ENCODE measurements at places on chromosomes 4 and X.

DNA sequence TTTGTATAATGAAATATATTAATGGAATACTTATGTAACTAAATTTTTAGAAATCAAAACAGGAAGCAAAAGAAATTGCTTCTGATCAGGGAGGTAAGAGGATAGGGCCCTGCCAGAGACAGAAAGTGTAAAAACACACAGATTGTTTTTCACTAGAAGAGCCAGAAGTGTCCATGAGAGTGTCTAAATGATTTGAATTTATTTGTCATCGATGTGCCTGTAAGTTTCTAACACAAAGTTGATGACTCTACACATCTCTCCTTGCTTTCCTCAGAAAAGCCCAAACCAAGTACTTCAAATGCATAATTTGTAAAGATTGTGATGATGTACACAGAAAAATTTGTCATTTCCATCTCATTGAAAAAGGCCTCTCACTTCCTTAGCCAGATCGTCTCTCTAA, 80.6 kb downstream of the TMEM156 start:
- DNase-seq: no peak

DNA sequence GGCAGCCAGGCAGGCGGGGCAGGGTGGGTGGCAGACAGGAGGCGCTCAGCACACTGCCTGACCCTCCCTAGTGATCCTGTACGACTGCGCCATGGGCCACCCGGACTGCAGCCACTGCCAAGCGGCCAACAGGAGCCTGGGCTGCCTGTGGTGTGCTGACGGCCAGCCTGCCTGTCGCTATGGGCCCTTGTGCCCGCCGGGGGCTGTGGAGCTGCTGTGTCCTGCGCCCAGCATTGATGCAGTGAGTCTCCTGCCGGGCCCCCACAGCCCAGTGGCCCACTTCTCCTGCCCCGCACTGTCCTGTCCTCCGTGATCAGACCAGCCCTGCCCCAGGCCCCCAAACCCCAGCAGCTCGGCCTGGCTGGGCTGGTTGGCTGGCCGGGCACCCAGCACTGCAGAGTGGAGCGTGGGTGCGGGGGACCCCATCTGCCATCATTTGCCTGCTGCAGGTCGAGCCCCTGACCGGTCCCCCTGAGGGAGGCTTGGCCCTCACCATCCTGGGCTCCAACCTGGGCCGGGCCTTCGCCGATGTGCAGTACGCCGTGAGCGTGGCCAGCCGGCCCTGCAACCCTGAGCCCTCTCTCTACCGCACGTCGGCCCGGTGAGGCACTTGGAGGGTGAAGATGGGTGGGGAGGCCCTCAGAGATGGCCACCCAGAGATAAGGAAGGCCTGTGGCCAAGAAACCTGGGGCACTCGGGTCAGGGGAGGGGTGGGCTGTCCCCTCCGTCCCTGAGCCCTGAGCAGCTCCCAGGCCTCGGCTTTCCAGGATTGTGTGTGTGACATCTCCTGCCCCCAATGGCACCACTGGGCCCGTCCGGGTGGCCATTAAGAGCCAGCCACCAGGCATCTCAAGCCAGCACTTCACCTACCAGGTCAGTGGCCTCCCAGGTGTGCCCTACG, 7.6 kb downstream of the PLXNB3 start:
- no peak for DNase-seq

GRCh38 chrX:138847930-138848329, 136.4 kb upstream of the FGF13 start:
- no peak for DNase-seq

GRCh38 chr4:161949946-161950725, 213.7 kb downstream of the FSTL5 start:
- no peak for DNase-seq

- DNase-seq: no peak
Observed at GRCh38 chr4:126268106-126268505, 953.4 kb downstream of the FAT4 start.

DNA sequence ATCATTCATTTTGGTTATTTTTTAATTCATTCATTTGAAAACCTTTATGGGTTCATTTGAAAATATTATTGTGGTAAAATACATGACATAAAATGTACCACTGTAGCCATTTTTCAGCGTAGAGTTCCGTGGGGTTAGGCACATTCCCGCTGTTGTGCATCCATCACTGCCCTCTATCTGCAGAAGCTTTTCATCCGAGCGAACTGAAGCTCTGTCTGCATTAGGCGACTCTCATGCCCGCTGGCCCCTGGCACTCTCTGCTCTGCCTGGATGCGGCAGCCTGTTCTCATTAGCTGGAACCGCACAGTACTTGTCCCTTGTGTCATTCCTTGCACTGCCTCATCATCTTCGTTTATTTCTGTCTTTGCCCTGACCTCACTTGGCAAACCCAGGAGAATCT, 17.5 kb downstream of the CFAP99 start:
- DNase-seq: no peak

DNA sequence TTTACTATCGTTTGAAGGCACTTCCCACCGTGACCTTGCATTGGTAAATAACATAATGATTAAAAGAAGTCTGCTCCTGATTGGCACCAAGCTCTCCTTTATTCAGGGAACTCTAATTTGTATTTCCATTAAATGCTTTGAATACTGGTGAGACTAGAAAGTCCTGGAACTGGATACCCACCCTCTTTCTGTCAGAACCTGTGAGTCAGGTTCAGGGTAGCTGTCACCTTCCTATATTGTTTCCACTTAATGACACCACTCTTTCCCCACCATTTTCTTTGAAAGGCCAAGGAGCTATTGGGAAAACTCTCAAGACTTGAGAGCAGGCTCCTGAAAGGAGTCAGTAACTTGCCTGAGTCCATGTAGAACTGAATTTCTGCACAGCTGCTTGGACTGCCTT, 55.9 kb upstream of the RASSF6 start:
- DNase-seq: no peak

DNA sequence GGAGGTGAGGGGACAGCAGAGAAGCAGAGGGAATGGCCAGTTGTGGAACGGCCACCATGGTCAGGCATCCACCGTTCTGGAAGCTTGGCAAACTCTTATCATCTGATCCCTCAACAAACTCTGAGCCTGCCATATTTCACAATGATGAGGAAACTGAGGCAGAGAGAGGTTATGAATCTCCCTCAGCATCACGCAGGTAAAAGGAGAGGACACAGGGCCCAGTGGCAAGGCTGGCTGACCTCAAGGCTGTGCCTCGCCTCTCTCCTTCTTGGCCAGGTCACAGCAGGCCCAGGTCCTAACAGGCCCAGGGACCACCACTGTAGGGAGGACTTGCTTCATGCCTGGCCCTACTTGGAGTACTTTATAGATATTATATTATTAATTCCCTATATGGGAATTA, 242.8 kb downstream of the EVC2 start:
- DNase-seq: peak; percentile 64

GRCh38 chr4:173490256-173490655, 39.8 kb downstream of the HAND2 start:
- DNase-seq: no peak

DNA sequence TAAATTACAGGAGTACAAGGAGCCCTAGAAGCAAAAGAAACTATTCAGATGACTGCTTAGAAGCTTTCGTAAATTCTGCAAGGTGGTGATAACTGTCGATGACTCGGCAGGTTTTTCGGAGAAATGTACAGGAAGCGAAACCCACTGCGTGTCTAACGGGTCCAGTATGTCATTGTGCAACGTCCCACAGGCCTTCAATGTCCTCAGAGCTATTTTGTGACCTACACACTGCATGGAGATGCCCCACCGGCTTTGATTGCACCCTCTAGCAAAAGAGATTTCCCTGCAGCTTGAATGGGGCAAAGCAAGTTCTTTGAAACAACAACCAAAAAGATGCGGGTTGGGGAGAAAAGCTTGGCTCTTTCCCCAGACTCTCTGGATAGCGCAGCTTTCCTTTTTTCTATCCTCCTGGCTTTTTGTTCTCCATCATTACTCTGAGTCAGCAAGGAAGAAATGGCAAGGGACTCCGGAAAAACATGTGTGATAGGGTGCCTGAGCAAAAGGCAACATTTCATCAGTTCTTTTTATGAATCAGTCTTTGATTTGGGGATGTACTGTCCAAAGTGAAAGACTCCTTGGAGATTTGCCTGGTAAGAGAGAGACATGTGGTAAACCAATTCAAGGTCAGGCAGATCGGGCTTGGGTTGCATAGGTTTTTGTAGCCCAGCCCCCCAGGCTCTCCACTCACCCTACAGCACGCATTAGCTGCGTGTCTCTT, 112.0 kb upstream of the TBL1X start:
- no peak for DNase-seq

DNA sequence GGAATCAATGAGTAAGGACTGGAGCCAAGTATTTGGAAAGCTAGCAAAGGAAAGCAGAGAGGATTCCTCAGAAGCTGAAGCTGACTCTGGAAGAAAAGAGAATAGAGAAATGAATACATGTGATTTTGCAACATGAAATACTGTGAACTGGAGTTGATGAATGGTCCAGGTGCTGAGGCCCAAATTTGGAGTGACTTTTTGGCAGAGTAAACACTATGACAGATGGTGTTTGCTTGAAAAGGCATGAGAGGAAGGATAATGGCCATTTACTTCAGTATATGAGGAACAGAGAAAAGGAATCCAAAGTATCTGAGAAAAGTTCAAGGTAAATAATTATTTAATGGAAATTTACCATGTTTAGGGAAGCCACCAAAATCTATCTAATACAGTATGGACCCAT, 236.7 kb downstream of the SLITRK2 start:
- no peak for DNase-seq
